ENCODE measurements at places on chromosomes 1 and 21. TPM values are rescaled to one million over a fixed set of nuclear protein-coding genes. Genes with fewer than 3 reads are reported as not detected.

Gene LRRC8C
- 15.2 TPM for total RNA-seq

Gene RGS4
- total RNA-seq = 32.6 TPM

Gene SPRR2F
- total RNA-seq = not detected

Gene LIN28A
- total RNA-seq = not detected

Gene KRTAP11-1
- total RNA-seq = not detected

DNA sequence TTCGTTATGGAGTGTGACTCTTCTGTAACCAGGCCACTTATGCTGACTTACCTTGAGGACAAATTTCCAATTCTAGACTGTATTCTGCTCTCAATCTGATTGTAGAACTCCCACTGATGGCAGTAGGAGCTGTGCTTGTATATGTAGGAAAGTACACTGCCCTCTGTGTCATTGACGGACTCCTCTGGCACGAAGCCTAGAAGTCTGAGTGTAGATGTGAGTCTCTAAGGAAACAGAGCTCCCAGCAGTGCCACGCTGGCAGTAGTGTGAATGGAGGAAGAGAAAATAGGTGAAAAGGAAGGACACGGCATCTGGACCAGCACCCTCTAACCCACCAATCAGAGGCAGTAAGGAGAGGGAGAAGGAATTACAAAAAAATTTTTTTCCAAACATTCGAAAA, 130.4 kb upstream of the ADGRL2 start:
- peak; percentile 77 for DNase-seq

GRCh38 chr21:21955204-21955603, 957.0 kb downstream of the NCAM2 start:
- DNase-seq = no peak

GRCh38 chr1:107590900-107591622, 373.9 kb downstream of the VAV3 start:
- no peak for DNase-seq

DNA sequence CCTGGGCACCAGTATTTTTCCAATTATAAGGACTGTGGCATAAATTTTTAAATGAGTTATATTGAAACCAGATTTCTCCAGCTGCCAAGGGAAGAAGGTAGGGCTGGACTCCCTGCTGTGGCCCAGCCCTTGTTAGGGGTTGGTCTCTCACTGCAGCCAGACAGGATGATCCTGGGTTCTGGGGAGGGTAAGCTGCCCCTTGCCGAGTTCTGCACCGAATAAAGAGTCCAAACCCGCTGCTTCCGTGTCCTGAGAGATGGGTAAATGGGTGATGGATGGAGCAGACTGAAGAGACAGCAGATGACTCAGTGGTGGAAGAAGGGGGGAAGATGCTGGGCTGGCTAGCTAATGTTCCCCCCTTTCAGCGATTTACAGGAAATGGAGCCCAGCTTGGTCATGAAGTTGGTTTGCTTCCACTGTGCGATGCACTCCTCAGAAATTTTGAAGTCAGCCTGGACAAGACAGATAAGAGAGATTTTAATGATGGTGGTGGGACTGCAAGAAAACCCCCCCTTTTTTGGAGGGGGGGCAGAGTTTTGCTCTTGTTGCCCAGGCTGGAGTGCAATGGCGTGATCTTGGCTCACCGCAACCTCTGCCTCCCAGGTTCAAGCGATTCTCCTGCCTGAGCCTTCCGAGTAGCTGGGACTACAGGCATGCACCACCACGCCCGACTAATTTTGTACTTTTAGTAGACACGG, 41.4 kb downstream of the YARS1 start:
- no peak for DNase-seq

DNA sequence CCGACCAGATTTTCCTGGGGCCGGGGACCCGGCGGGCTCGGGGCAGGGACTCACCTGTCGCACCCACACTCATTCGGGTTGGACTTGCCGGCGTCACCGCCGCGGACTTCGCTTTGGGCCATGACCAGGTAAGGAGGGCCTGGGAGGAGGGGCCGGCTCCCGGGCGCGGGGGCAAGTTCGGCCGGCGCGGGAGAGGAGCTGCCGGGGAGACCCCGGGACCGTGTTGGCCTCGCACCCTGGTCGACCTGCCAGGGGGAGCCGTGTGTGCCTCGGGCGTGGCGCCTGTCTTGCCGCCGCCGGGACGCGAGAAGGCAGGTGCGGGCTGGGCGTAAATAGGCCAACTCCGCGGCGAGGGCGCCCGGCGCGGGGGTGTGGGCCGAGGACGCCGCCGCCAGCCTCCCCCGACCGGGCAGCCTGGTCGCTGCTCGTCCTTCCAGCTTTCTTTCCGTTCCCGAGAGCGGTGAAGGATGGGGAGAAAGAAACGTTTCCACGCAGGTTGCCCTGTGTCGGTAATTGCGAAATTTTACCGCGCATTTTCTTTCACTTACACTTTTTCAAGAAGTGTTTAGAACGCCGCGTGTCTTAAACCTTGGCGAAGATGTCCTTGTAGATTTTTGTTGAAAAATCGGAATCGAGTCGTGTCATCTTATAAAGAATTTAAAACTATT, 558 bp downstream of the USP1 start:
- DNase-seq = no peak

- DNase-seq = no peak
These were observed 69.9 kb downstream of the ZC3H11B start for GRCh38 chr1:219542828-219543518.

- no peak for DNase-seq
These were observed 61.2 kb upstream of the CCDC190 start for GRCh38 chr1:162922201-162922600.

DNA sequence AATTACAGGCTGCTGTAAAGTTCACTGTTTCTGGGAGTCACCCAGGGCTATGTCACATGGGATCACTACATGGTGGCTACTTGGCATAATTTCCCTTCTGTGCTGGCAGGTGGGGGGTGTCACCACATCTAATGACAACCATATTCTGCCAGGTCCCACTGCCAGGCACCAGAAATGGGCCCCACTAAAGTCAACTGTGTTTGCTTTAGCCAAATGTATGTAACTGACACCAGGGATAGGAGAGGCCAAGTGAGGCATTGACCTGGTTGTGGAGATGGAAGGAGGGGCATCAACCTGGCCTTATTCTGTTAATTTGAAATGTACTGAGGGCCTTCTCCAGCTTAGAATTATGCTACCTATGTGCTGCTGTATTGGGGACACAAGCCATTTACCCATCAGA, 370.6 kb upstream of the PROX1 start:
- no peak for DNase-seq

GRCh38 chr1:31193729-31194128, 46.0 kb downstream of the NKAIN1 start:
- DNase-seq = no peak

DNA sequence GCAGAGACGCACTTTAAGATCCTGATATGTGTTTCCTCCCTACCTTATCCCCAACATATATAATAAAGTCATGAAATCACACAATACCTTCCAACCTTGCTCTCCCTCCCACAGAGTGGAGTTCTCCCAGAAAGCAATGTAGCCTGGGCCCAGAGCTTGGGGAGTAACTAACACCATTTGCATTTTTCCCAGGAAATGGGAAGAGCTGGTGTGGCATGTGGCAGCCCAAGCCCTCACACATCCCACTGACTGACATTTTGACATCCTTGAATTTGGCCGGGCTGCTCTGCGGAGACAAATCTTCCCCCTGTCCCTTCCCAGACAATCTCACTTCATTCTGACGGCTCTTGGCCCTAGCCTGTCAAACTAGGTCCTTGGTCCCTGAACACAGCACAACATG, 37.0 kb upstream of the ATP2B4 start:
- DNase-seq = no peak

GRCh38 chr1:201259476-201260235, 23.6 kb upstream of the PKP1 start:
- no peak for DNase-seq

- DNase-seq = peak; percentile 96
These were observed at the start of gene BCAS2 for GRCh38 chr1:114581335-114582287. TSS of gene BCAS2 (minus strand) at chr1:114581615. CDS start at chr1:114581591, 24 bp downstream.

DNA sequence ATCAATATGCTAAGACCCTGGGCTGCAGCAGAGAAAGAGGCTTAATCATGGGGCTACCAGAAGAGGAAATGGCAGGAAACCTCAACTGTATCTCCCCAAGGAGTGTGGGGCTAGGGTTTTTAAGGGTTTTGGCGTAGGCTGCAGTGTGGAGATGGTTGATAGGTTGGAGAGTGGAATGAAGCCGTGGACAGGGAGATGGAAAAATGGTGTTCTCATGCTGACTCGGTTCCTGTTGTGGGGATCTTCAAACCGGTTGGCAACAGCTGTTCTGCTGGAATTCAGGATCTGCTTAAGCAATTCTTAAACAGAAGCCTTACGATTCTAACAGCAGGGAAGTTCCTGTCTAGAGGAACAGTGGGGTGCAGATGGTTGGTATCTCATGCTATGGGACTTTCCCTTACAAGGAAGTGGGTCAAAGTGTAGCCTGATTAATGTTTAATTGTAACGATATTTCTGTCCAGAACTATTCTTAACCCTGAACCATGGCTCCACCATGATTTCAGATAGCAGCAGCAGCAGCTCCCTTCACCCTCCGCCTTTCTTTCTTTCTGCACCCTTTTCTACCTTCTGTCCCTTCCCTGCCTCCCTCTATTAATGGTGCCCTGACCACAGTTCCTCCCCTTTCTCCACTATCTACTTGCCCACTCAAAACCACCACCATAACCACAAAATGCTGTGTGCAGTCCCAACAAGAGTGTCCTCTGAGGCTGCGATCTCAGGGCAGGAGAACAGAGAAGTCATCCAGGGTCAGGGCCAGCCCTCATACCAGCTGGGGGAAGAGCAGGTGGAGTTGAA, 30.8 kb downstream of the RSPH1 start:
- DNase-seq = no peak

DNA sequence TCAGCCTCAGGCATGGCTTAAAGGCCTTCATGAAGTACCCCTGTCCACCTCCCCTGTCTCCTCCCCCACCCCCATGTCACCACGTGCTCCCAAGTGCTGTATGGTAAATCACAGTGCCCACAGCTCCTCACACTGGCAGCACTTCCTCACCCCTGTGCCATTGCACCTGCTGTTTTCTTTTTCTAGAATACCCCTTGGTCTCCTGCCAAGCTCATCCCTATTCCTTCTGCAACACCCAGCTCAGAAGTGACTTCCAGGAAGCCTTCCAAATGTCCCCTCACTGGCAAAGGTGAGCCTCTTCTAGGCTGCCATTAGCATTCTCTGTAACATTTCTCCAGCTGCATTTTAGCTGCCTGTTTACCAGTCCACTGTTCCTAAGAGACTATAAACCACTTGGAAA, 9.4 kb downstream of the AKNAD1 start:
- no peak for DNase-seq

DNA sequence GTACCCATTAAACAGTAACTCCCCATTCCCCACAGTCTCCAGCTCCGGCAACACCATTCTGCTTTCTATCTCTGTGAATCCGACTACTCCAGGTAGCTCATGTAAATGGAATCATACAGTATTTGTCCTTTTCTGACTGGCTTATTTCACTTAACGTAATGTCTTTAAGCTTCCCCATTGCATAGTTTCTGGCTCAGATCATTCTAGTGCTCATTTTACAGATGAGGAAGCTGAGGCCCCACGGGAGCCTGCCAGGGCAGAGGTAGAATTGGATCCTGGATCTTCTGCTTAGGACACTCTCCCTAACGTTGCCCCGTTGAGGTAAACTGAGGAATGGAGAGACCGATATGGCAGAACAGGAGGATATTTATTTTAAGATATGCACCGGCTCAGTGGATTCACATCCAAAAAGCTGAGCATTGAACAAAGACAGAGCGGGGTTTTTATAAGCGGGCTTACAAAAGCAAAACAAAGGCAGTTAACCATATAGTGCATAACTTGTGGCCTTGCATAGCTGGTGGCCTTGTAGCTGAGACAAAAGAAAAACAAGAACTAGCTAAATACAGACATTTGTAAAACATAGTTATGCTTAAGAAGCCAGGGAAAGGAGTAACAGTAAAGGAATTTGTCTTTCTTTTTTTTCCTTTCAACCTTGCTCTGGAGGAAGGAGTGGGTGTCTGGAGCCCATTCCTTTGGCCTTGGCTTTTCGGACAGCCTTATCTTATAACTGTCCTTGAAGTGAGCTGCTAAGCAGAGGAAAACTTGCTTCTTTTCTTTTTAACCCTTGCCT, 15.3 kb upstream of the KLHDC8A start:
- no peak for DNase-seq

- no peak for DNase-seq
These were observed 222.4 kb downstream of the LRRC40 start for GRCh38 chr1:69982992-69983391.

DNA sequence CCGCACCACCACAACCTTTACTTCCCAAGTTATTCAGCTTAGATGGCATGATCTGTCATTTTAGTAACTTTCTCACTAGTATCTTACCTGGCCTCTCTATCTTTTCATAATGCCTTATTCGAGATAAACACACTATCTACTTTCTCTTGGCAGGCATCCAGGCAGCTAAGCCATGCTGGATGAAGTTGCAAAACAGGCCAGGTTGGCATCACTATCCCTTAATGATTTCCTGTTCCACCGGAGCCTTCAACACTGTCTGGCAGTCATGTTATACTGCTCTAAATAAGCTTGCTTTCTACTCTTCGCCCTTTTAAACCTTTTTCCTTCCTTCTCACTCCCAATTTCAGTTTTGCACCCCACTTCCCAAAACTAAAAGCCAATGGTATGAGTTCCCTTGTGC, 12.0 kb upstream of the KCNH1 start:
- DNase-seq = no peak

GRCh38 chr1:164058198-164058597, 500.8 kb upstream of the PBX1 start:
- no peak for DNase-seq

GRCh38 chr21:15755125-15755524, 25.3 kb downstream of the USP25 start:
- no peak for DNase-seq

- no peak for DNase-seq
These were observed 12.0 kb downstream of the DDAH1 start for GRCh38 chr1:85452948-85453347.

DNA sequence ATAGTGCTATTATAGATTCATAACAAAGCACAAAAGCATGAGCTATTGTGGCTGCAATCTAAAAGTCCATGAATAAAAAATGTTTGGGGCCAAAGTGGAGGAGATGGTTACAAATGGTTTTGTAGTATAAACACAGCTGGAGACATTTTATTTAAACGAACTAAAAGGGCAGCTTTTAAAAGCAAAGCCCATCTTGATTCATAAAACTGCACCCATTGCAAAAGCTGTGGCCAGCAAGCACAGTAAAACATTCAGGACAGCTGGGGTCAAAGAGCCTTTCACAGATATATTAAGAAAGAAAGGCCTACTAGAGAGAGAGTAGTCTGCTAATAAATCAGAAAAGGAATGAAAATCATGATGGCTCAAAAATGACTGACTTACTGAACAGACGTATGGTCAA, 520.8 kb downstream of the NUF2 start:
- DNase-seq = no peak

Measured in thoracic aorta (tissue), 2 donors.